Activated naive CD4-positive, alpha-beta T cell treated with anti-CD3 and anti-CD28 coated beads for 36 hours (primary cell): ENCODE measurements at places on chromosomes 3 and 15. TPM values are rescaled to one million over a fixed set of nuclear protein-coding genes. Genes with fewer than 3 reads are reported as not detected.

GRCh38 chr3:126104742-126105605 lies 21.1 kb upstream of the SLC41A3 start:
- no peak for DNase-seq

GRCh38 chr3:147393943-147394883 lies 12.1 kb downstream of the ZIC4 start:
- no peak for DNase-seq

- peak; percentile 20 for DNase-seq
These were observed 683.7 kb downstream of the TBL1XR1 start for GRCh38 chr3:176513604-176514003.

GRCh38 chr3:172520301-172520831 lies 2.9 kb downstream of the TNFSF10 start:
- peak; percentile 60 for DNase-seq

DNA sequence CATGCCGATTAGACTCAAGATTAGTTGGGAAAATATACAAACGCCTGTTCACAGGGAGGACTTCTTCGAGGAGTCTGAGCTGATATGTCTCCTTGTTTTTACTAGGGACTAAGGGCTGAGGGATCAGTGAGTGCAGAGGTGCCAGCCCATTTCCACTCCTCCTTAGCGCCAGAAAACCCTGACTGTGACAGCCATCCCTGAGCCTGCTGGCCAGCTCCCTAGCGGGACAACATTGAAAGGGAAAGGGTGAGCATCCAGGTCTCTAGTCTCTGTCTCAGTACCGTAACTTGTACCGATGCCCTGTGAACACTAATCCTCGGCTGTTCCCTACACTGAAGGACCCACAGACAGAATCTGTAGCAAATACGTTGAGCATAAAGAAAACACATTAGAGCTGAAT lies 243.4 kb downstream of the WNT5A start:
- no peak for DNase-seq

Gene RASL12
- total RNA-seq: not detected

DNA sequence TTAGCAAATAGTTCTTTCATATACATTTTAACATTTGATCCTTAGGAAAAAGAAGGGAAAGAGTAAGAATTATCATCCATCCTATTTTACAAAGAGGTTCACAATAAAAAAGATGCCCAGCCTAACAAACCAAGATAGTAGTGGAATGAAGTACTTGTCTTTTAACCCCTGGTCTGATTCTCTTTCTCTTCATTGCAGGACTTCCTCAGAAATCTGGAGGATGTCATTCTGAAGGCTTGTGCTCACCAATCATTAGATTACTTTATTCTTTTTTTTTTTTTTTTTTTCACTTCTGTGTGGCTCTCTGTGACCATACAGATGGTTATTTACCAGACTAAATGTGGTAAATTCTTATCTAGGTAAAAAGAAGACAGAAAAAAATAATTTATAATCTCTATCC lies 7.0 kb downstream of the HDGFL3 start:
- DNase-seq: no peak

- no peak for DNase-seq
These were observed 63.0 kb downstream of the ST3GAL6 start for GRCh38 chr3:98826126-98826525.

Gene ZPLD1
- total RNA-seq: not detected

DNA sequence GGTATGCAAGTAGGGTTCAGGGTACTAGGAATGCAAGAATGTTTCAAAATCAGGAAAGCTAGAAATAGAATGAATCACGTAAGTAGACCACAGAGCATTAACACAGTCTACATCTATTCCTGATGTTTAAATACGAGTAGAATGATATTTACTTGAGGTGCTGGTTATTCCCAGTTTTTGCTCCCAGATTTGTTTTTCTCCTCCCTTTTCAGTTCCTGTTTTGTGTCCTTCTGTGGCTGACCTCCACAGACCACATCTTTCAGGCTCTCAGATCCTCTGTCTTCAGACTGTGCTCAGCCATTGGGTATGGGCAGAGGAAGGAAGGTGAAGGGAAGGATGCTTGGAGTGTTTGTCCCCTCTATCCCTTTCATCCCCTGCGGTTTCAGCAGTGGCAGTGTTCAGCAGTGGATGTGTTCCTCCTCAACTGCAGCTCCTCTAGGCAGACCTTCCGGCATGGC lies 276.6 kb downstream of the ZNF621 start:
- DNase-seq: no peak

- DNase-seq: peak; percentile 25
These were observed 42.0 kb downstream of the PML start for GRCh38 chr15:74036271-74037170.

Gene ARGFX
- total RNA-seq: not detected

GRCh38 chr3:123743121-123743520 lies 141.0 kb downstream of the MYLK start:
- DNase-seq: no peak

Gene C2CD4A
- 0.27 TPM for total RNA-seq

- no peak for DNase-seq
These were observed 93.2 kb downstream of the MAGI1 start for GRCh38 chr3:65945480-65945879.

DNA sequence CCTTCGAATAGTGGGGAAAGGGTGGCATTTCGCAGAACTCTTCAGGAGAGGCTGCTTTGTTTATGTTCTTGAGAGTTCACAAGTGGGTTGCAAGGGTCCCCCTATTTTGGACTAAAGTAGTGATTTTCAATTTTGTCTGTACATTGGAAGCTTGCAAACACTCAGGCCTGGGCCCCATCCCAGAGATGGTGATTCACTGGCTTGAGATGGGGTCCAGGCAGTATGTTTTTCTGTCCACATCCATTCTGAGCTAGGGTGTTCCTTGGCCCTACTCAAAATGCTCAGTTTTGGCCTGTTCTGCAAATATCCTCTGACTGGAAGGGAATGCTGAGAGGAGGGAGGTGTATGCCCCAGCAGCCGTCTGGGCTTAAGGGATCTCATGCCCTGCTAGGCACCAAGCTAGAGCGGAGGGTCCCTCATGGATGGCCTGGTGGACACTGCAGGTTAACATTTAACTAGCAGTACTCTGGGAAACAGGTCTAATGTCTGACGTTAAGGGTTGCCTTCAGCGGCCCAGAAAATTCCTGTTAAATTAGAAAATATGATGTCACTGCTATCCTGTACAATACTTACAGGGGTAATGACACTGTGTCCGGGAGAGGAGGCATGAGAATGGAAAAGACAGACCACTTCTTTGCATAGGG lies 181.4 kb downstream of the OPA1 start:
- DNase-seq: no peak

GRCh38 chr3:138381413-138381901 lies 33.1 kb downstream of the MRAS start:
- no peak for DNase-seq

Gene DISP2
- total RNA-seq: not detected

DNA sequence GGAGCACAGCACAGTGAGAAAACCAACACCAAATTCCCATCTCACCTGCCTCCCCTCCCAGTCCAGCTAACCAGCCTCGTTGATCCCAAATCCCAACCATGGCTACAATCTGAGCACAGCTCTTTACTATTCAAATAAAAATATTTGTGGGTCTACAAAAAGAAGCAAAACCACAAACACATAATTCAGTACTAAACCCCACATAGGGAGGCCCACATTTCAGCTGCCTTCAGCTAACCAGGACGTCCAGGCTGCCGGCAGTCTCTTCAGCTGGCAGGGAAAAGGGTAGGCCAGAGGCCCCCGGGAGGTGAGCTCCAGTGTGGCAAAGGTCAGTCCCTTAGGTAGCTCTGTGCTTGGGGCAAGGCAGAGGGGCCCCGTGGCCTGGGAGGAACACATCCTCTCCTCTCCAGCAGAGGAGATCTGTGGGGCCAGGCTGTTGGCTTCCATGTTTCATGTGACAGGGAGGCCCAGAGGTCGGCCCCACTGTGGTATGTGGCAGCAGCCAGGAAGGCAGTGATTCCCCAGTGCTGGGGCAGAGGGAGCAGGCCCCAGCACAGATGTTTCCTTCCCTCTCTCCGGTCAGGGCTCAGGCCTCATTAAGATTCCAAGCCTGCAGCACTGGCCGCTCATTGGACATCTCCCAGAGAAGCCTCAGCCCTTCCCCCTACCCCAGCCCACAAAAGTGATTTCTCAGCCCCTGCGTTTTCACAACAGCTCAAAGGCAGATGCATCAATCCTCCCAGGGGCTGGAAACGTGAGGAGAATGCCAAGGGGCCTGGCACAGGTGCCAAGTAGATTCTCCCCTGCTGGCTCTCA lies 381.4 kb downstream of the NTRK3 start:
- DNase-seq: no peak

GRCh38 chr3:141448606-141449220 lies 38.1 kb upstream of the RASA2 start:
- DNase-seq: no peak

DNA sequence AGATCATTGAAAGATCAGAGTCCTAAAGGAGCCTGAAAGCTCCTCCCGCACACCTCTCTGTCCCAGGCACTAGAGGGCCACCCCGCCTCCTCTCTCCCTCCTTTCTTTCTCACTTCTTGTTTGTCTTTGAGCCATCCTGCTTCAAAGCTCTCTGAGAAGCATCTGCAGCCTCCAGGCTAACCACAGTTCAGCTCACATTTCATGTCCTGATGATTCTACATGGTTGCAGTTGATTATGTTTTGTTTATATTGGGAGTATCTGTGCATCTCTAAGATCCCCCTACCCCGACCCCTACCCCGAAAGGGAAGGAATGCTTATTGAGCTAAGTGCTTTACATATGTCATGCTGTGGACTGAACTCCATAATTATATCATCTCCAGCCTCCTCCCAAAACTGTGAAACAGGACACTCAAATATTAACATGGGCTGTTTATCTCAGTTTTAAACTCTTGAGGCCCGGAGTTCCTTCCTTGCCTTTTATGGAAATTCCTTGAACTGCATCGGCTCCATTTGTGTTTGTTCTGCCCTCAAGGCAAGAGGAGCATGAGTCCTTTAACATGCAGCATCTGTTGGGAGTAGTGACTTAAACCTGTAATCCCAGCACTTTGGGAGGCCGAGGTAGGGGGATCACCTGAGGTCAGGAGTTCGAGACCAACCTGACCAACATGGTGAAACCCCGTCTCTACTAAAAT lies 30.9 kb downstream of the MGLL start:
- DNase-seq: peak; percentile 48

GRCh38 chr3:195255571-195256501 lies 15.1 kb downstream of the XXYLT1 start:
- DNase-seq: no peak

- peak; percentile 26 for DNase-seq
These were observed 68.5 kb downstream of the TRANK1 start for GRCh38 chr3:36876181-36876936.

DNA sequence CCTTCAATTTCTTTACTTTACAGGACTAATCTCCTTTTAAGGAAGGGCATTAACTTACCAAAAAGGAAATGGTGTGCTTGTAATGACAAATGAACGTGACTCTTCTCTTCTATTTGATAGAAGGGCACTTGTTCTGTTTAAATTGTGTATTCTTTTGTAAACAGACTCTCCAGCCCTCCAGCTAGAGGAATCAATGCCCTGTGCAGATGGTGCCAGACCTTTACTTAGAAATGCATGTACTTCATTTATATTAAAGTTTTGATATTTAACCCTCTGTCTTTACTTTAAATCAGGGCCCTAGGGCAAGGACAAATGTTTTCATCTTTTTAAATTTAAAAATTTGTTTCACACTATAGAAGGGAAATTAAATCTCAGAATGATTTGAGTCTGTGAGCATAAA lies 355.1 kb downstream of the GBE1 start:
- DNase-seq: no peak

GRCh38 chr15:64493641-64494040 lies 33.3 kb downstream of the ZNF609 start:
- DNase-seq: no peak

- DNase-seq: no peak
These were observed 93.6 kb upstream of the ATP2B2 start for GRCh38 chr3:10599017-10599416.

DNA sequence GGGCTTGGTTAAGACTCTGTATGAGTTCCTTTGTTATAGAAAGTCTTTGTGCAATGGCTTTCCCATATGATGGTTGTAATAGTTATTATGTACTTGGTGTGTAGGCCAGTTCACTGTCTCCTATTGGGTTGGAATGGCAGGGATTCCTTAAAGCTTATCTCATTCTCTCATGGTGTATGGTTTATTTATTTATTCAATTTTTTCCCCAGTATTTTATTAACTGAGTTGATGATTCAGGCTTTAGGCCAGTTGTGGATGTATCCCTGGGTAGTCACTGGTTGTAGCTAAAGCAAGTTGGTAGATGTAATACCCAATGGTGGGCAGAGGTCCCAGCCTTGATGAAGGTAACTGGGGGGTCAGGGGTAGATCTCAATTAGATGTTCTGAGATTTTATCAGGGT lies 349.4 kb downstream of the DOCK3 start:
- DNase-seq: no peak

Gene EPHA6
- total RNA-seq: not detected

Gene GRM2
- total RNA-seq: not detected

Gene SCG3
- total RNA-seq: not detected

DNA sequence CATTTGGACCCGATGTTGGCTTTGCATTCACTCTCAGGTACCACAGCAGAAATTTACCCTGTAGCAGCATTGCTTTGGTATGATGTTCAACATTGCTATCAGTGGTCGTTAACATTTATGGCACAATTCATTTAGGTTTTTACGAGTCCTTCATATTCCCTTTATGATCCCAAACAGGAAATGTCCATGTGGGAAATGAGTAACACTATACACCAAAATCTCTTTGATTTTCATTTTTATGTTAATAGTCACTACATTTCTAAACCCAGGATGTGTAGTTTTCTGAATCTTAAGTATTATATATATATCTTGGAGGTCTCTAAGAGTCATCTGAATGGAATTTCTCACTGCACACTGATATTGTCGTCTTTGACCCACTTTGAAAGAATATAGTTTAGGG lies 78.5 kb upstream of the RBMS3 start:
- no peak for DNase-seq

GRCh38 chr15:74790080-74790916 lies 8.4 kb downstream of the CSK start:
- DNase-seq: peak; percentile 74

GRCh38 chr3:5663601-5664000 lies 476.1 kb downstream of the EDEM1 start:
- no peak for DNase-seq

Gene MKRN3
- 2.5 TPM for total RNA-seq

Gene GOLGA6L22
- not detected for total RNA-seq

Gene TMEM108
- not detected for total RNA-seq

- no peak for DNase-seq
These were observed 2.3 kb upstream of the SLC51B start for GRCh38 chr15:65042776-65043327.

Gene CAMKV
- 0.69 TPM for total RNA-seq

Gene SPG21
- total RNA-seq: 68.0 TPM

GRCh38 chr3:11238880-11239279 lies 33.3 kb upstream of the ATG7 start:
- no peak for DNase-seq

- DNase-seq: no peak
These were observed 101.6 kb downstream of the CFAP44 start for GRCh38 chr3:113339616-113340244.

- DNase-seq: no peak
These were observed 26.8 kb upstream of the CYP11A1 start for GRCh38 chr15:74394090-74394846.

- no peak for DNase-seq
These were observed 31.9 kb upstream of the ARL8B start for GRCh38 chr3:5090197-5090596.
